ENCODE measurements at places on chromosomes 2 and 18.

DNA sequence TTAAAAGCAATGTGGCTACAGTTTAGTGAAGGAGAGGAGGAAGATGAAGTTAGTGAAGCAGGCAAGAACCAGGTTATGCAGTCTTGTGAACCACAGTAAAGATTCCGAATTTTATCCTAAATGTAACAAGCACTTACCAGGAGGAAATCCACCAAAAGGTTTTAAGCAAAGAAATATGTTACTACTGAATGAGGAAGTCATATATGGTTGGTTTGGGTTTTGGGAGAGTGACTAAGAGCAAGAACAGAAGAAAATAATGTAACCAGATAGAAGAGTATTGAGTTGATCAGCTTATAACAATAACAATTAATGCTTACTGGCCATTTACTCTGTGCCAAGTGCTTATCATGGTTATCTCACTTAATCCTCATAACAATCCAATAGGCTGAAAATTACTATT lies 1.9 kb downstream of the USP37 start:
- no peak for DNase-seq

DNA sequence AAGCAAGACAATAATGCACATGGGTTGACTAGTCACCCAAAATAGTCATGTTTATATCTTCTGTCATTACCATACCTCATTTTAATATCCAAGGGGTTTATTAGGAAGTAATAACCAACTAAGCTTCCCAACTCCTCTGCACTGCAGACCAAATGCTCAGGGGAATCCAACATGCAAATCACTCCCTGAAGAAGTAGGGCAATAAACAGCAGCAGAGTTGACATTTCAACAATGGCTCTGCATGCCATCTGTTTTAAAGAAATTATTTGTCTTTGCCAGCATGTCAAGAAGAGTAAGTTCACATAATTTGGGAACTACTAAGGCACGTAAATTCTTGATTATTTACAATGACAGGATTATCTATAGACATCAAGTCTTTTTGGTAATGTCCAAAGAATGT lies 84.4 kb upstream of the LYPD1 start:
- no peak for DNase-seq

- DNase-seq: no peak
Measured at GRCh38 chr2:231933916-231934401, 7.8 kb upstream of the NPPC start.

DNA sequence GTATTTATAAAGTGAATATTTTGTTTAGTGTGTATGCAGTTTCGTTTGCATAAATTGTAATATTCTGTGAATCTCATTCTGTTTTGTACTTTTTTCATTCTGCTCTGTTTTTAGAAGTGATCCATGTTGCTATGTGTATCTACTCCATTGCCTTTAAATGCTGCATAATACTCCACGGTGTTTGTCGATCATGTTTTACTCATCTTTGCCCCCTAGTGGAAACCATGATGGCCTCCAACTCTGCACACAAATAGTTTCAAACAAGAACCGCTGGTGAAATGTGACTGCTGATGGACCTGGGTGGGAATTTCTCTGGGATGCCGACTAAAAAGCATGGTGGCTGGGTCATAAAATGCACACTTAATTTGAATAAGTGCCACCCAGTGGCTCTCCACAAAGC lies 32.0 kb upstream of the SKOR2 start:
- DNase-seq: no peak

DNA sequence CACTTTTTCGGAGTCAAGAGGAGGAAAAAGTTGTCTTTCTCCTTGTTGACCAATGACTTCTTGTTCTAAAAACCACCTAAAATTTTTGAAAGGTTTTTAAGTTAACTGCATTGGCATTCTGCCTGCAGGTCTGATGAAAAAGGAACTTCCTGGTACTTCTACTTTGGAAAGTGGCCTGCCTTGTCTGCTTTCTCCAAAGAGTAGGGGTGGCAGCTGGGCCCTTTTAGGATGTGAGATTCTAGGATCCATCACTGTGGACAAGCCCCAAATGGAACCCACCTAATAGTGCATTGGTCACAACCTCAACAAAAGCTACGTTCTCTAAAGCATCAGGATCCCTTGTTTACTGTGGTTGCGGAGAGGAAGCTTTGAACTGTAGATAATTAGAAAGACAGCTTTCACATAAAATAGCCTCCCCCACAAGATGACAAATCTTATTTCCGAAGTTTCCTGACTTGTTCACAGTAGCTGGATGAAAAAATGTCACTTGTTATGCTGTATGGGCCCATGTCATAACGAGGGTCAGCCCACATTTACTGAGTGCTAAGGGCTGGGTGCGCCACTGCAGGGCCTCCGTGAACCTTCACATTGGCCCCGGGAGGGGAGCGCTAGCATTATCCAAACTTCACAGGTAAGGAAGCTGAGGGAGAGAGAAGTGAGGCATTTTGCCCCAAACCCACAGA lies 17.4 kb downstream of the ASPRV1 start:
- no peak for DNase-seq

- no peak for DNase-seq
Measured at GRCh38 chr2:209368406-209368805, 55.4 kb upstream of the MAP2 start.

DNA sequence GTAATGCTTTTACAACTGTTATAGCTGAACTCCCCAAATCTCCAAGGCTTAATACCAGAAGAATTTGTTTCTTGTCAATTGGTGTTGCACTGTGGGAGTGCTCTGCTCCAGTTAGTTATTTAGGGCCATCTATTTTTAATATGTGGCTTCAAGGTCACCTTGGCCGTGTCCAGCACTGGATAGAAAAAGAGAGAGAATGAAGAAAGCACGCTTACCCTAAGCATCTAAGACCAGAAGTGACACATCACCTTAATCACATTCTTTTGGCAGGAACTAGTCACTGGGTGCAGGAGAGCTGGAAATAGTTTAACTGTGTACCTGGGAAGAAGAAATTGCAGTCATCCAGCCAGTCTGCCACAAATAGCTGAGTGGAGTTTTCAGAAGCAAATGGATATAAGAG lies 78.8 kb downstream of the VWC2L start:
- no peak for DNase-seq

- no peak for DNase-seq
Measured at GRCh38 chr2:38013158-38013752, 62.7 kb downstream of the CYP1B1 start.

- no peak for DNase-seq
Measured at GRCh38 chr2:49248506-49248905, 94.2 kb upstream of the FSHR start.

- DNase-seq: no peak
Measured at GRCh38 chr2:3430172-3430571, 50.7 kb downstream of the TRAPPC12 start.

- no peak for DNase-seq
Measured at GRCh38 chr18:55321265-55322177, 266.5 kb downstream of the TCF4 start.

- no peak for DNase-seq
Measured at GRCh38 chr18:51429644-51430043, 232.2 kb upstream of the MEX3C start.

- no peak for DNase-seq
Measured at GRCh38 chr18:23468753-23469459, 15.8 kb downstream of the RIOK3 start.

GRCh38 chr18:21444465-21445212 lies 155.9 kb downstream of the ESCO1 start:
- DNase-seq: no peak

GRCh38 chr2:28544922-28545589 lies 49.2 kb downstream of the PLB1 start:
- DNase-seq: no peak

GRCh38 chr2:144524118-144525009 lies 4.4 kb upstream of the ZEB2 start:
- no peak for DNase-seq

- DNase-seq: no peak
Measured at GRCh38 chr2:69116438-69116837, 103.5 kb downstream of the ANTXR1 start.

DNA sequence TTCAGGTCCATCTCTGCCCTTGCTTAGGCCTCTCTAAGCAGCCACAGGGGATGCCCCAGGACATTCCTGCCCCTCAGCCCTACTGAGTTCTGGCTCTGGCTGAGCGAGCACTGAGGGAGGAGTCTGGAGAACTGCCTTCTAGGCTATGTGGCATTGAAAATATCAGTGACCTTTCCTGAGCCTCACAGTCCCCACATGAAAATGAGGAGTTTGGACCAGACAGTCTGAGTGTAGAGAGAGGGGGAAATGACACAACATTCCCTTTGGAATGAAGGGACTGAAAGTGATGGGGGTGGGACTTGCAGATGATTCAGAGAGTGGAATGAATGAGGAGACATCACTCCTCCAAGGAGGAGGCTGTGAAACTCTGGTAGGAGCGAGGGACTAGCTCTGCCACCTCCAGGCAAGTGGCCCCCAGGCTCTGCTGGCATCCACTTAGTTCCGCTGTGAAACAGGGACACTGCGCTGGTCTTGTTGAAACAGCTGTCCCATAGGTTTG lies 8.0 kb downstream of the TNS1 start:
- DNase-seq: no peak

DNA sequence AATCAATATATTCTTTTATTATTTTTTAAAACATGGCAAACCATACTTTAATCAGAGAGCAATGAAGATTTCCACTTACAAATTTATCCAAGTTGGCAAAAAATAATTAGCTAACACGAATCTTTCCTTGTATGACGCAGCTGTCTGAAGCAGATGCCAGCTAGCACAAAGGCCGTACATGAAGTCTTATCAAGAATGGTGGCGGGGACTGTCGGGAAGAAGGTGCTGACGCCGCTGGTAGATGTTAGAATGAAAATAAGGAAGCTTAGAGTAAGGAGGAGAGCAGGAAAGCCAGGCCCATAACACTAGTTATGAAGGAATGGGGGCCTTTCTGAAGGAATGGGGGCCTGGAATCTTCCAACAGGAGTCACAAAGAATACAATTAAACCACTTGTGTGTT lies 96.7 kb downstream of the ZNF516 start:
- no peak for DNase-seq

DNA sequence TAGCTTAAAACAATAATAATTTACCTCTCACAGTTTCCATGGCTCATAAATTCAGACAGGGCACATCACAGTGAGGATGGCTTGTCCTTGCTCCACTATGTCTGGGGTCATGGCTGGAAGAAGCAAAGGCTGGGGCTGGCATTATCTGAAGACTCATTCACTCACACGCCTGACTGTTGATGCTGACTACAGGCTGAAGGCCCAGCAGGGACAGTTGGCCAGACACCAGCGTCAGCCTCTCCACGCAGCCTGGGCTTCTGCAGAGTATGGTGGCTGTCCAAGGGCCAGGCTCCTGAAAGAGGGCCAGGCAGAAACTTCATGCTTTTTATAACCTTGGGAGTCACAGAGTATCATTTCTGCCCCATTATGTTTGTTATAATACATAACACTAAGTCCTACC lies 33.4 kb downstream of the YPEL5 start:
- no peak for DNase-seq

DNA sequence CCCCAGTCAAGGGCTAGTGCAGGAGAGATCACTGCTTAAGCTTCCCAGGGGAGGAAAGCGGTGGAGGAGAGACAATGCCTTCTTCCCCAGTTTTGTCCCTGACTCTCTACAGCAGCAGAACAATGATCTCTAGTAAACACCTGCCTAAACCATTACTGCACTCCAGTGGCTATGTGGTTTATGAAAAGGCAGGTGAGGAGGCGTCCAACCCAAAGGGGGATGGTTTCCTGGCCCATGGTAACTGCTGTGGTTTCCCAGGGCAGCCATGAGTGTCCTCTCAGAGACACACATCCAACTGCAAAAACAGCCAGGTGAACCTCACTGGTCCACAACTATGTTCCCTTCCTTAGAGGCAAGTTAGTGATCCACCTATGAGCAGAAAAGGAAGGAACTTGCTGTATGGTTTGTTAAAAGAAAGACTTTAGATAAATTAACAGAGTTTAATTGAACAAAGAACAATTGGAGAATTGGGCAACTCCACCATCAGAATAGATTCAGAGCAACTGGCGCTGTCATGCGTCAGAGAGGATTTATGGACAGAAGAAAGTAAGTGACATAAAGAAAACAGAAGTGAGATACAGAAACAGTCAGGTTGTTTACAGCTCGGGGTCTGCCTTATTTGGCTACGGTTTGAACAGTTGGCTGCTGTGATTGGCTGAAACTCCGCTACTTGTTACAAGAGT lies 4.8 kb upstream of the TTC39C start:
- DNase-seq: no peak

DNA sequence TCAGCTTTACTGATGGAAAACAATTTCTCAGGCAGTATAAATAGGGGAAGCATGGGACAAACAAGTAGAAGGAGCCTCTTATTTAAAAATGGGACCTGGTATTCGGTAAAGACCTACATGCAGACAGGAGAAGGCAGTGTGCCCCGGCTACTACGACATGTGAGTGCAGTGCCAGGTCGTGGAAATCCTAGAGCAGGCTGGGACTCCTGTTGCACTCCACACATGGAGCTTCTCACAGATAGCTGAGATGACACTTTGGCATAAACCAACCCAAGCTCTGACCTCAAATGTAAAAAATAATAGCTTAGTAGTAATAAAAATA lies 885 bp upstream of the DSEL start:
- no peak for DNase-seq
